ENCODE measurements at places on chromosomes 5 and 9. TPM values are rescaled to one million over a fixed set of nuclear protein-coding genes. Genes with fewer than 3 reads are reported as not detected.

- no peak for DNase-seq
- H3K27ac ChIP-seq = no peak overlapping the region
- no peaks in the 10 kb centered on the region for H3K4me1 ChIP-seq
- no peaks in the 10 kb centered on the region for H3K36me3 ChIP-seq
- no peak overlapping the region for H3K4me3 ChIP-seq
Measured at GRCh38 chr9:21778304-21778703, 24.1 kb upstream of the MTAP start.

GRCh38 chr9:113504725-113505590, 41.4 kb downstream of the RGS3 start:
- no peak overlapping the region for H3K27ac ChIP-seq
- no peaks in the 10 kb centered on the region for H3K36me3 ChIP-seq
- no peak for DNase-seq
- no peaks in the 10 kb centered on the region for H3K27me3 ChIP-seq
- peaks cover 21% of the 10 kb centered on the region for H3K4me1 ChIP-seq

- no peak overlapping the region for H3K27ac ChIP-seq
- H3K4me3 ChIP-seq = no peak overlapping the region
- DNase-seq = no peak
- H3K36me3 ChIP-seq = no peaks in the 10 kb centered on the region
- H3K27me3 ChIP-seq = no peaks in the 10 kb centered on the region
Measured at GRCh38 chr5:126577415-126577814, 17.6 kb downstream of the ALDH7A1 start.

DNA sequence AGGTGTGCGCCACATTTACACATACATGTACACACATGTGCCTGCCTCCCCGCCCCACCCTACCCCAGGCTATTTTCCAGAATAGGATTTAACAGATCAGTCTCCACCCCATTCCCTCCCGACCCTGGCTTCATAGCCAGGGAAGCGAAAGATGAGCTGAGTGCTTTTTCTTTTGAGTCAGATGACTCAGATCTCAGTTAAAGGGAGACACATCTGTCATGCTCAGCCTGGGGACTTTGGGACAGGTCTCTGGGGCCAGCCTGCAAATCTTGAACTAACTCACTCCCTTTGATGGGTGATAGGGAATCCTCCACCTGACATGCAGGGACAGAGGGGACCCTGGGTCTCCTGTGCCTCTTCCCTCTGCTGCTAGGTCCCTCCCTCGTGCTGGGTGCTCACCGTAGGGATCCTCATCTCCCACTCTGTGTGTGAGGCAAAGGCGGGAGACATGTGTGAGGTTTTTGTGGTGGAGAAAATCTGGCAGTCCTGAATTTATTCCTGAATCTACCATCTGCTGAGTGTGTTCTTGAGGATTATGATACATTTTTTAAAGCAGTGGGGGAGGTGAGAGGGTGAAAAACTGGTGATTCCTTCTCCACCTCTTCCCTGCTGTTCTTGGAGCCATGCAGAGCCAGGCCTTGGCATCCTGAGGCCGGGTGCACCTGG, 37.7 kb downstream of the NEUROG1 start:
- H3K27ac ChIP-seq = no peak overlapping the region
- no peaks in the 10 kb centered on the region for H3K4me1 ChIP-seq
- DNase-seq = no peak
- H3K27me3 ChIP-seq = no peaks in the 10 kb centered on the region
- no peaks in the 10 kb centered on the region for H3K36me3 ChIP-seq
- no peak overlapping the region for H3K4me3 ChIP-seq

Gene SLC34A3
- 0.24 TPM for total RNA-seq

Gene ST8SIA4
- 0.39 TPM for total RNA-seq

Gene C9orf152
- total RNA-seq = not detected

Measured in testis (tissue), 5 donors.